GM04503 (cell line): ENCODE measurements at places on chromosomes 7 and 10.

DNA sequence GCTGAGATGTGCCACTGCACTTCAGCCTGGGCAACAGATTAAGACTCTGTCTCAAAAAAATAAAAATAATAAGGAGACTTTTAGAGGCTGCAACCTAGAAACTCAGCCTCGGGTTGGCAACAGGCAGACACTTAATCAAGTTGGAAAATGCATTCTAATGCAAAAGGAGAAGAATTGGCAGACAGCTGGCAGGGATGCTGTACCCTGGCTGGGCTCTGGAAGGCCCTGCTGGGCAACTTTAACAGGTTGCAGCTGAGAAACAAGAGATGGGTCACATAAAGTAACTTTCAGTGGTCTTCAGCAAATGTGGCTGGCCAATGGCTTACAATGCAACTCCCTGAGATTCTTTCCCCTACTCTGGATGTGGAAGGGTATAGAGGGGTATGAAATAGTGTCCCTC is 1225.7 kb downstream of the TYW1 start:
- no peak for DNase-seq

DNA sequence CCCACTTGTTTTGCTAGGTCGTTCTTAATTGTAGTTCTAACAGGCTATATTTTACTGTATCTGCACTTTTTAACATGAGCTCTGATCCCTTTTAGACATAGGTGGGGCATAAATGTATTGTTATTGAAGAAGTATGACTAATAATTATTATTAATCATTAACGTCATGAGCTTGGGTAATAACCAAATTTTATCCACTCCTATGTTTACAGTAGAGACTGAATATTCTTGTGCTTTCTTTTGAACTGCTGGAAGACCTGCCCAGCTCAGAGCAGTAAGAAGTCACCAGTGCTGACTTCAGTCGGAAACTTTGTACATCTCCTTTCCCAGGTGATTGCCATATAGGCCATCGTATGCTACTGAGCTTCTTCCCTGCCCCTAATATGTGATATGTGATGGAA is 18.7 kb downstream of the PKD2L1 start:
- no peak for DNase-seq

GRCh38 chr10:101645659-101646058 is 49.3 kb downstream of the FBXW4 start:
- DNase-seq: no peak

DNA sequence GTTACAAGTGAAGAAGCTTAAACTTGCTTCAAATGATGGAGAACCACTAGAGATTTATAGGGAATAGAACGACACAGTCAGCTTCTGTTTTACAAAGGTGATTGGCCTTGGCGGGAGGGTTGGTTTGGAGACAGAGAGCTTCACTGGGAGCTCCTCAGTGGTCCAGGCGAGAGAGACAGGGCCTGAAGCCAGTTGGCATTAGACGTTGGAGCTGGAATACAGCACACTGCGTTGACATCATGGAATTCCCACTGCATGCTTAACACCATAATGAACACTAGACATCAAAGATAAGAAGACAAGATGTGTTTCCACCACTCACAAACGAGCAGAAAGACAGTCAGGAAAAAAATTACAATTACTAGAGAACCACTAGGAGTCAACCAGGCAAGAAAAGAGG is 67.8 kb downstream of the TBXAS1 start:
- DNase-seq: no peak

GRCh38 chr7:155899596-155899995 is 87.3 kb upstream of the SHH start:
- DNase-seq: no peak

DNA sequence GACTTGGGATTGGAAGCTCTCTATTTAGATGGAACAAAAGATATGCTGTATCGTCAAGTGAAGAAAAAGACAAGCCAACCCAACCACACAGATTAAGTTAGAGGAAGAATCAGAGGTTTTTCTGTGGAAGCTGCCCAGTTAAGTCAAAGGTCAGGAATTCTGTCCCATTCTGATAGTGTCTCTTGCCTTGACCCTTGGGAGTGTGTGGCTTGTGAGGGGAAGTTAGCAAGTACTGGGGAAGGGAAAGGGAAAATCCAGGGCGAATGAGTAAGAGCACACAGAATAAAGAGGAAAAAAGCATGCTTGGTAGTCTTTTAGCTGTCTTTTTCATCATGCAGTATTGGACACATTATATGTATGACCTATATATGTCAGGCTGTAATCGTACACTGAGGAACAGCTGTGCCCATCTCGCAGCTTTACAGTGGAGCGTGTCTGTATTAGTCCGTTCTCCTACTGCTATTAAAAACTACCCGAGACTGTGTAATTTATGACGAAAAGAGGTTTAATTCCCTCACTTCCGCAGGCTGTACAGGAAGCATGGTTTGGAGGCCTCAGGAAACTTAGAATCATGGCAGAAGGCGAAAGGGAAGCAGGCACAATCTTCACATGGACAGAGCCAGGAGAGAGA is 197.2 kb downstream of the GALNT17 start:
- no peak for DNase-seq

GRCh38 chr7:139479620-139480019 is 3.9 kb downstream of the KLRG2 start:
- DNase-seq: no peak

DNA sequence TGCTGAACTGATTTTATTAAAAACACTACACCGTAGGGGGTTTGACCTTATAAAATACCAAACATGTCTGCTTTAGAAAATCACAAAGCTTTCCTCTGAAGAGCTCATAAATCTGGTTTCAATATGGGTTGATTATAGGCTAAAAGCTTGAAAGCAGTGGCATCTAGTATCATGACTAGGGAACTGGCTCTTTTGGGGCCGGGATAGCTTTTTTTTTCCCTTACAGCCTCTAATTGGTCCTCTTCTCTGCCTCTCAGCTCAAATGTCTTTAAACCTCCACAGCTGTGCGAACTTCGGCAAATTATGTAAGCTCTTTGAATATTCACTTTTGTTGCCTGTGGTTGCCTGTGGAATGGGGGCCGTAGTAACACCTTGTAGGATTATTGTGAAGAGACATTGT is 8.4 kb downstream of the BAMBI start:
- no peak for DNase-seq

DNA sequence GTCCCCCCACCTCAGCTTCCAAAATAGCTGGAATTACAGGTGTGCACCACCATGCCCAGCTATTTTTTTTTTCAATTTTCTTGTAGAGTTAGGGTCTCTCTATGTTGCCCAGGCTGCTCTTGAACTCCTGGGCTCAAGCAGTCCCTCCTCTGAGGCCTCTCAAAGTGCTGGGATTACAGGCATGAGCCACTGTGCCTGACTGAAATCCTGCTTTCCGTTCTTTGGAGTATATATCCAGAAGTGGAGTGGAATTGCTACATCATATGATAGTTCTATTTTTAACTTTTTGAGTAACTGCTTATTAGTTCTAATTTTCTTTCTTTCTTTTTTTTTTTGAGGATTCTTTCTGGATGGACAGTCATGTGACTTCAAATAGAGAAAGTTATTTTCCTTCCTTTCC is 62.9 kb upstream of the ZMIZ2 start:
- DNase-seq: no peak

- peak; percentile 76 for DNase-seq
These were observed 3.2 kb upstream of the NCOA4 start for GRCh38 chr10:46033602-46034011.
